B cell (primary cell): ENCODE measurements at places on chromosomes 6 and 20. TPM values are rescaled to one million over a fixed set of nuclear protein-coding genes. Genes with fewer than 3 reads are reported as not detected.
A peak's percentile ranks its signal among the peaks of the same experiment; 100 is the strongest.

Gene PSMB8
- 127 and 129 TPM in 2 replicates for total RNA-seq

Gene C20orf202
- not detected in 2 replicates for total RNA-seq

Gene SLC17A1
- not detected in 2 replicates for total RNA-seq

Gene RAD21L1
- not detected in 2 replicates for total RNA-seq

Gene FKBP1C
- total RNA-seq, result not detected in 2 replicates

GRCh38 chr6:81511423-81511822 is 241.1 kb downstream of the TENT5A start:
- no peak overlapping the region for H3K4me3 ChIP-seq
- DNase-seq, result no peak
- H3K27me3 ChIP-seq, result no peaks in the 10 kb centered on the region
- H3K4me1 ChIP-seq, result no peaks in the 10 kb centered on the region
- H3K36me3 ChIP-seq, result no peaks in the 10 kb centered on the region

GRCh38 chr6:150773969-150774368 is 91.5 kb upstream of the MTHFD1L start:
- H3K4me1 ChIP-seq, result no peaks in the 10 kb centered on the region
- H3K27me3 ChIP-seq, result no peaks in the 10 kb centered on the region
- peaks cover 66% of the 10 kb centered on the region for H3K36me3 ChIP-seq
- H3K4me3 ChIP-seq, result no peak overlapping the region

GRCh38 chr6:137746264-137746663 is 120.8 kb upstream of the TNFAIP3 start:
- H3K27me3 ChIP-seq, result no peaks in the 10 kb centered on the region
- peaks cover 30% of the 10 kb centered on the region for H3K4me1 ChIP-seq
- DNase-seq, result peak; percentile 59
- no peak overlapping the region for H3K4me3 ChIP-seq

DNA sequence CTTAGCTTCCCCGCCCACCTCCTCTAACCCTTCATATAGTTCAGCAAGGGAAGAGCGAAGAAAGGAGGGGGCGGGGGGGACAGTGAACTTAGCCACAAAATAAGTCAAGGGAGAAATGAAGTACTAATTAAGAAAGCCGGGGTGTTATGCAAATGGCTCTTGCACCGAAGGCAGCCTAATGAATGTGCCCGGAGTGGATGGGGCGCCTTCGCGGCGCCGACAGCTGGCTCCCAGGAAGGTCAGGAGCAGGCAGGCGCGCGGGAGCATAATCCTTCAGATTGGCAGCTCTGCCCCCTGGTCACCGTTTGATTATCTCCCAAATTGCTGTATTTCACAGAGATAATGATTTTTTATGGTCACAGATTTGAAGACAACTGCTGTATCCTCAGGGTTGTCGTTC is 395.1 kb downstream of the TFAP2B start:
- no peak for DNase-seq
- no peaks in the 10 kb centered on the region for H3K27me3 ChIP-seq
- no peaks in the 10 kb centered on the region for H3K36me3 ChIP-seq
- H3K4me3 ChIP-seq, result no peak overlapping the region
- H3K27ac ChIP-seq, result no peak overlapping the region

DNA sequence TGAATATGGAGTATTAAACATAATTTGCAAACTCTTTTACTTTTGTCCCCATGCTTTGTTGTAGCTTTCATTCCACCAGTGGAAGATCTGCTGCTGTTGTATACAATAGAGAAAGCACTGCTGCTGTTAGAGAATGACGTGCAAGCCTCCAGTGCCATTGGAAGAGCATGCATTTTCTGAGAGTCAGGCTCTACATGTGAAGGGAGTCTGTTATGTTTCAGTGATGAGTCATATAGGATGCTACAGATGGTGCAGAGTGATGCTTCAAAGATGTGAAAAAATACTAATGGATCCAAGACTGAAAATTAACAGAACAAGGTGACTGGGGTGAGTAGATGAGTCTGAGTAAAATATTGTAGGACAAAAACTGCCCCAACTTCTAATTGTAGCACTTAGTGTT is 22.4 kb upstream of the BACH2 start:
- H3K27ac ChIP-seq, result no peak overlapping the region
- no peaks in the 10 kb centered on the region for H3K36me3 ChIP-seq
- H3K27me3 ChIP-seq, result no peaks in the 10 kb centered on the region
- no peak overlapping the region for H3K4me3 ChIP-seq
- DNase-seq, result no peak

- H3K4me3 ChIP-seq, result no peak overlapping the region
- no peaks in the 10 kb centered on the region for H3K27me3 ChIP-seq
- no peaks in the 10 kb centered on the region for H3K4me1 ChIP-seq
- no peak overlapping the region for H3K27ac ChIP-seq
Observed at GRCh38 chr20:20808016-20808415, 95.6 kb upstream of the RALGAPA2 start.

GRCh38 chr6:122400462-122401089 is 1.1 kb downstream of the HSF2 start:
- H3K4me1 ChIP-seq, result peaks cover 12% of the 10 kb centered on the region
- peak overlapping the region; percentile 80 for H3K27ac ChIP-seq
- H3K36me3 ChIP-seq, result no peaks in the 10 kb centered on the region
- peak overlapping the region; percentile 96 for H3K4me3 ChIP-seq
- peak; percentile 7 for DNase-seq
- no peaks in the 10 kb centered on the region for H3K27me3 ChIP-seq

- H3K4me3 ChIP-seq, result no peak overlapping the region
- no peak overlapping the region for H3K27ac ChIP-seq
- no peaks in the 10 kb centered on the region for H3K4me1 ChIP-seq
- H3K36me3 ChIP-seq, result no peaks in the 10 kb centered on the region
- H3K27me3 ChIP-seq, result no peaks in the 10 kb centered on the region
- DNase-seq, result no peak
Observed at GRCh38 chr20:9344083-9344920, 170.1 kb upstream of the LAMP5 start.

- H3K4me1 ChIP-seq, result no peaks in the 10 kb centered on the region
- no peaks in the 10 kb centered on the region for H3K27me3 ChIP-seq
- no peak overlapping the region for H3K27ac ChIP-seq
- no peaks in the 10 kb centered on the region for H3K36me3 ChIP-seq
Observed at GRCh38 chr6:119112812-119113530, 34.5 kb upstream of the FAM184A start.
